ENCODE measurements at places on chromosomes 16 and 17. TPM values are rescaled to one million over a fixed set of nuclear protein-coding genes. Genes with fewer than 3 reads are reported as not detected.

DNA sequence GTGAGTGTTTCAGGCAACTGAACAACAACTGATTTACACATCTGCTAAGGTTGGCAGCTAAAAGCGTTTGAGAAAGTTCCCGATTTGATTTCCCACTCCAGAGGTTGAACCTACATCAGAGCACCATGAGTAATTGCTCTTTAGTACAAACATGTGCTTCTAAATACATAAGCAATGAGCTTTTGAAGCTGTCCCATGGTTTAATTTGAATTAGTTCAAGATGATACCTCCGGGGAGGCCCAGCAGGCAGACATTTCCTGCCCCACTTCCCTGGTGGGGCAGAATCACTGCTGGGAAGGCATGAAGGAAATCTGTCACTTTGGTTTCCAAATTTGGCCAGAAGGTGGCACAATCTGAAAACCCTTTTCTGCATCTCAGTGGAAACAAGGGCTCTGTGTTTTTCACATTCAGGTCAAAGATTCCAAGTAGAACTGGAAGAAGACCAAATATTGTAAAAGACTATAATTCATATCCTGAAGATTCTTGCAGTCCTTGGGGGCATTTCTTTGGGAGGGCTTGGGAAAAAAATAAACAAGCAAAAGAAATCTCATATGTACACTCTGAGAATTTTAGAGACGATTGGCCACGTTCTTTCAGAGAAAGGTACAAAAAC, 176.2 kb upstream of the FAM20A start:
- DNase-seq, result peak; percentile 66

PDILT gene
- total RNA-seq, result not detected

GRCh38 chr17:76612977-76613851, 27.6 kb upstream of the ST6GALNAC2 start:
- peak; percentile 69 for DNase-seq

- DNase-seq, result peak; percentile 70
Observed at GRCh38 chr16:89720813-89721545, at the start of the genes VPS9D1 and ZNF276. VPS9D1 (minus strand) TSS chr16:89720898; CDS start chr16:89720861, 37 bp downstream. ZNF276 (plus strand) TSS chr16:89721537; CDS start chr16:89721641, 104 bp downstream.

CYGB gene
- total RNA-seq, result 3.3 TPM

DNA sequence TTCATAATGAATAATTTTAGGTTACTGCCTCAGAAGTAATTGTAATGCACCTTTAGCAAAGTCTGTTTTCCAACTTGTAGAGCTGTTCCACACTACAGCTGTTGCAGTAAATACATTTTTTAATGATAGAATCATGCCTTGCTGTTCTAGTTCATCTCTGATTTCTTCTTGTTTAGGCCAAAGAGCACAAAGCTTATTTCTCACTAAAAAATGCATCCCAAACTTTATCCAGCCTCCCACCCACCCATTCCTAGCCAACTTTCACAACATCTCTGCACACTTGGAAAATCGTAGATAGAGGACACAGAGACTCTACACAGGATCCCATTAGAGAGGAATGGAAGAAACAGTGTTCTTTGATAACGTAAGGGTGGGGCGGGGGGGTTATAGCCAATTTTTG, 252.2 kb upstream of the DYNLRB2 start:
- no peak for DNase-seq

HS3ST3A1 gene
- total RNA-seq, result not detected
